ENCODE measurements at places on chromosomes 1 and 21.
A peak's percentile ranks its signal among the peaks of the same experiment; 100 is the strongest.

- no peak for DNase-seq
Observed at GRCh38 chr1:82318921-82319320, 518.2 kb downstream of the ADGRL2 start.

DNA sequence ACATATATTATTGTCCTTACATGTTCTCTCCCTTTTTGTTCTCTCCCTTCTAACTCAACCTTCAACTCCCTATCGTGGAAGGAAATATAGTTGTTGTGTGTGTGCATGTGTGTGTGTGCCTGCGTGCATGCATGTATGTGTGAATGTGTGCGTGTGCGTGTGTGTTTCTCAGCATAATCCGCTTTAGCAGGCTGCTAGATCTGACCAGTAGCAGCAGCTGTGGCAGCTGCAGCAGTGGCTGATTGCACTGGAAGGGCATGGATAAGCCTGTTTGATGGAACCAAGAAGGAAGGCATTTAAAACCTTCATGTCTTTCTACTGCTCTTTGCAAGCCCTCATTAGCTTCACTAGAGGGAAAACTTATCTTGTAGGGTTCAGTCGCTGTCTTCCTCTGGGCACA is 65.6 kb upstream of the IRF2BP2 start:
- DNase-seq, result no peak

- DNase-seq, result no peak
Observed at GRCh38 chr1:85605484-85606413, 25.2 kb downstream of the CCN1 start.

- DNase-seq, result no peak
Observed at GRCh38 chr1:206455666-206456344, 14.5 kb upstream of the IKBKE start.

- no peak for DNase-seq
Observed at GRCh38 chr1:201896951-201897391, 8.3 kb downstream of the SHISA4 start.

DNA sequence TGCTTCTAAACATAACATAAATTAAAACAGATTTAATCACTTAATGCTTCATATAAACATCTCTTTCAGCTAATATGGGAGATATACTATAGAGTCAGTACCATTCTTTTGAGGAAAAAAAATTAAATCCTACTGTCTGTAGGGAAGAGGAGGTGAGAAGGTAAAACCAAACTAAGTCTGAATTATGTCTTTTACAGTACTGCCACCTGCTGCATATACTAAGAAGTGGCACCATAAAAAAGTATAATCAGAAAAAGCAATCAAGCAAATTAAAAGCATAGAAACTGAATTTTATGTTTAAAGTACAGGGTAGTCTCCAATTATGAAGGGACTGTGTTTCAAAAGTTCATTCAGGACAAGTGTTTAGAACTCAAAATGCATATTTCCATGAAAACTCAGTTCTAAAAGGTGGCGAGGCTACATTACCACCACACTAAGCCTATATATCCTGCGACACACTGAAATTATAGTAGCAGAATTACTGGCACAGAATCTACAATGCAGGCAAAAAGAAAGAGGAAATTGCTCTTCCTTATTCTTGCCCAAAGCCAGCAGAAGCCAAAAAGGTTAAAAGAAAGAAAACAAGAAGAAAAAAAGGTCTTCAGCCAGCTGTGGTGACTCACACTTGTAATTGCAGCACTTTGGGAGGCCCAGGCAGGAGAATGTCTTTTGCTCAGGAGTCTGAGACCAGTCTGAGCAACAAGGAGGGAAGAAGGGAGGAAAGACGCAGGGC is 9.0 kb downstream of the NSL1 start:
- no peak for DNase-seq

GRCh38 chr1:101253976-101254674 is 17.3 kb downstream of the S1PR1 start:
- DNase-seq, result no peak

GRCh38 chr1:42037586-42037985 is 115.6 kb upstream of the GUCA2B start:
- DNase-seq, result no peak

- DNase-seq, result no peak
Observed at GRCh38 chr1:205424901-205425600, 3.2 kb upstream of the LEMD1 start.

DNA sequence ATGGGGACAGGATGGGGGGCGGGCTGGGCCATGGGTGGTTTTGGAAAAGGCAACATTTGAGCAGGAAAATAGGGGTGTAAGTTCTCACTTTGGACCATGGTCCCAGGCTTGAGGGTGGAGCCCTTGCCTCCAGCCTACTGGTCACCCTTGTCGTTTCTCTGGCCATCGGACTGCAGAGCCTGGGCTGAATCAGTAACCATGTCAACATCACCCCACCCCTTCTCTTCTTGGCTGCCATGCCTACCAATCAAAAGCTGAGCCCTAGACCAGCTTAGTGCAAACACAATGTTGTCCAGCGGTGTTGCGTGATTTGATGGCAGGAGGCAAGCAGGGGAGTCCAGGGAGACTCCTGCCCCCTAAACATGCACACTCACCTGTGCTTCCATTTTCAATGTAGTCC is 231.0 kb upstream of the KAZN start:
- no peak for DNase-seq

- DNase-seq, result no peak
Observed at GRCh38 chr1:152933196-152933595, 13.8 kb upstream of the SPRR5 start.

- no peak for DNase-seq
Observed at GRCh38 chr21:35375115-35375514, 326.0 kb upstream of the RUNX1 start.

DNA sequence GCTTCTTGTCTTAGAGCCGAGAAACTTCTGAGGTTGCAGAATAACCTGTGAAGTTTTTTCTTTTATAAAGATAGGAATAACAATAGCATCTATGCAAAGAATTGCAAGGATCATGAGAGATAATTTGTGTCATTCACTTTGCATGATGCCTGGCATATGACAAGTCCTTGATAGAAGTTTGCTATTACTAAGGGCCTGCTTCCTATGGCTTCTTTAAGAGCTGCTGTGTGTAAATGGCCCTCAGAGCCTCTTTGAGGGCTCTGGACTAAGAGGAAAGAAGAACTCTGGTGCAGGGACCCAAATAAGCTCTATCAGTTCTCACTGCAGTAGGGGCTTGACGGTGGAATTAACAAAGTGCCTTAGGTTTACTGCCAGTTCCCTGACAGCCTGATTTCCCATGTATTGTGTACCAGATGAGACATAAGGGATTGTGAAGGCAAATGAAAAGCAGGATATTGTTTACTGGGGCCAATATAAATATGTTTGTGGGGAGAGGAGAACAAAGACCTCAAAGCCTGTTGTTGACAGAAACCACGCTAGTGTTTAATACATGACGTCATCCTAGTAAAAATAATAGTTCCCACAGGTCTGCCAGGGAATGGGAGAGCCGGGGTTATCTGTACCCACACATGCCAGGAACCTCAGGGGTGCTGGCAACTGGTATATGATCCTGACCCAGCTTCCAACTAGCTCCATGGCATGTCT is 131.2 kb upstream of the UBE2U start:
- no peak for DNase-seq

- DNase-seq, result no peak
Observed at GRCh38 chr1:119341372-119341947, 27.1 kb upstream of the HAO2 start.

DNA sequence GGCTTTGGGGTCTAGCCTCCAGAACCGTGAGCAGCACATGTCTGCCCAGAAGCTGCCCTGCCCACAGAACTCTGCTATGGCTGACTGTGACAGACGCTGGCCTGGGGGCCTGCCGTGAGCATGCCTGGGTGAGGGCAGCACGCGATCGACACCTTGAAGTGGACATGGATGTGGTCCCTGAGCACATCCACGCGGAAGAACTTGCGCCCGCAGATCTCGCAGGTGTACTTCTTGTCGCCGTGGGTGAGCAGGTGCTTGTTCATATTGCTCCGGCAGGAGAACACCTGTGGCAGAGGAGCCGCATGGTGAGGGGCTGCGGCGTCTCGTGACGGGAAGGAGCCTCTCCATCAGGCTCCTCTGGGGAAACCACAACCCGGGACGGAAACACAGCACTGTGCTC is 56.0 kb downstream of the PRDM15 start:
- no peak for DNase-seq

DNA sequence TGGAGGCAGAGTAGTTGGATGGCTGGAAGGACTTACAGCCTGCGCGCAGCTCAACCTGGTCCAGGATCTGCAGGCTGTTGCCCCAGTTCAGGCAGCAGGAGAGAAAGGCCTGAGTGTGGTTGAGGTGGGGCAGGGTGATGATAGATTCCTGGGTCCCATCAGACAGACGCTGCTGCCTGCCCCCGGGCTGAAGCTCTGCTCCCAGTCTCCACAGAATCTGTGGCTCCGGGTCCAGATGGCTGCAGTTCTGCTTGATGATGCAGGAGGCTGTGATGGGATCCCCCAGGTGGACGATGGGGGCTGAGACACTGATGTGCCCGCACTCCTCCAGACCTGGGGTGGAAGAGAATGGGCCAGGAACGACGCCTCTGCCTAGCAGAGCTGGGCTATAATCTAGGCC is 7.4 kb downstream of the CSF3R start:
- no peak for DNase-seq

GRCh38 chr1:52125736-52126359 is 16.0 kb upstream of the ZFYVE9 start:
- no peak for DNase-seq

- no peak for DNase-seq
Observed at GRCh38 chr1:4307468-4307845, 347.0 kb upstream of the AJAP1 start.

GRCh38 chr1:41380979-41381691 is 19.9 kb downstream of the FOXO6 start:
- no peak for DNase-seq

DNA sequence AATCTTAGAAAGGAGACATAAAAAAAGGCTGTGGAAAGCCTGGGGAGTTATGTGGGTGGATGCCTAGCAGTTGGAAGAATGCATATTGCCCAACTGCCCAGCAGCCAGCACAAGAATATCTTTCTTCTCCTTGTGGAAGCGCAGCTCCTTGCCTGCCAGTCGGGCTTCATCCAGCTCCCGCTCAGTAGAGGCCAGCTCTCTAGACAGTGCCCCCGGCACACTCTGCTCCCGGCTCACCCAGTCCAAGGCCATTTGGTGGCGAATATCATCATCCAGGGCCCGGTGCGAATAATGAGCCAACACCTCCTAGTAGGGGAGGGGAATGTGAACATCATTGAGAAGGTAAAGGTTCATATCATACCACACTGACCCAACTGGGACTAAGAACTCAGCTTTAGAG is 9.0 kb upstream of the RBM8A start:
- no peak for DNase-seq

DNA sequence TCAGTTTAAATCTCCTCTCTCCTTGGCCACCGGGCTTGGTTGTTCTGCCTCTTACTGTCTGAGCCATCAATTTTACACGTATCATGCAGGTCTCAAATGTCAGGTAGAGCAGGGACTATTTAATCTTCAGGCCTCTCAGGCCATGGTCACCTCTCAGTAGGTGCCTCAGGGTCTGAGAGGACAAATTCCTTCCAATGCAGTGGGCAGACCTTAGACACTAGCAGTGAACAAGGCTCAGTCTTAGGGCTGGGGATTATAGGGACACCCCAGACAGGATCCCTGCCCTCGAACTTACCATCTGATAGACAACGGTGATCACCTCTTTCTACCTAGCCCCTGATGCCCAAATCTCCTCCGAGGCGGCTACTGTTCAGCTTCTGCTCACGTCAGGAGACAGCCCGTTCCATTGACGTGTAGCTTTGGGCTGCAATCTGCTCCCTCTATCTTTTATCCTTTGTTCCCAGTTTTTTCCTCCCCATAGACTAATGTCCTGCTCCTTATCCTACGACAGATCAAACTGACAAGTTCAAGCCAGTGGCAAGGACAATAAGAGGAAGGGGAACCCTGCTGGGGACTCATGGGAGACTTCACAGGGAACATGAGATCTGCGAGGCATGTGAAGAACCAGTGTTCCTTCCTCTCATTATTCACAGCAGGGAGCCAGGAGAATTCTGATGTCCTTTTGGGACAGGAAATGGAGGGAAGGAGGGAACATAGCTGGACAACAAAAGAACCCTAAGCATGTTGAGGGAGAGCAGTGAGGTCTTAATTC is 1.4 kb upstream of the MYOG start:
- DNase-seq, result no peak

DNA sequence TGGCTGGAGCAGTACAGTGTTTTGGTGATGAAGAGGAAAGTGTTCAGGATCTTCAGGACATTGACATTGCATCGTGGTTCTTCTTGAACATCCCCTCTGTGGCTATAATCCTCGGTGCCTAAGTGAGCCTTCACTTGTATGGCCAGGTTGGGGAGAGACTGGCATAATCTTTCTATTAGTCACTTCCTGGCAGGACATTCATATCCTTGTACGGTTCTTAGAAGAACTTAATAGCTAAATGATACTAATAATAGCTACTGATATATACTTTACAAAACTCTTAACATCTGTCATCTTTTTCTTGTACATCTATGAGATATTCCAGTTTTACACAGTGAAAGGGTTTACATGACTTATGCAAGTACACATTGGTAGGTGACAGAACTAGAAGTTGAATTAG is 35.8 kb downstream of the CELF3 start:
- DNase-seq, result no peak

GRCh38 chr1:97999320-97999719 is 78.5 kb upstream of the DPYD start:
- no peak for DNase-seq

GRCh38 chr1:110035236-110035752 is 870 bp downstream of the STRIP1 start:
- no peak for DNase-seq

DNA sequence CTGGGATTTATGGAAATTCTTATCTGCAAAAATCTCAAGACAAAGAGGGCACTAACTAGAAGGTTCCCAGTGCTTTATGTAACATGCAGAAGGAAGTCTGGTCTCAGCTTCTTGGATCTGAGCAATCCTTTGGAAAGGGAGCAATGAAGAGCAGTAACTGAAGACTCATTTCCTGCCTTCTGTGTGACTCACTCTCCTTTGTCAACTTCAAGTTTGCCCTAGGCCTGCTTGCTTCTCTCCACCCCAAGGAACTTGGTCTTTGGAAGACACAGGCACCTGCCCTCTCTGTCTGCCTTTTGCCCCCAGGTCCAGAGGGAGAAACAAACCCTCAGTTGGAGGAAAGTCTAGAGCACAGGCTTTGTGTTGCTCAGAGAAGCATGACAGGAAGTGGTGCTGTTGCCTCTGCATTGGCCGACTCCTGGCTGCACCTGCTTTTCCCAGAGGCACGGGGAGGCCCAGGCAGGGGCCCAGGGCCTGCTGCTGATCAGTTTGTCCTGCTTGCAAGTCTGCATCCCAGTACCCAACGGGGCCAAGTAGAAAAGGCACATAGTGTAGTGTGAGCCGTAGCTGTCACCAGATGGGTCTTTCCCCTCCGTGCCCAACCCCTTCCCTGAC is 137.2 kb downstream of the DHRS3 start:
- peak; percentile 21 for DNase-seq

- DNase-seq, result no peak
Observed at GRCh38 chr21:21712748-21713520, 714.7 kb downstream of the NCAM2 start.

- no peak for DNase-seq
Observed at GRCh38 chr1:46643368-46643775, 24.8 kb downstream of the ATPAF1 start.

DNA sequence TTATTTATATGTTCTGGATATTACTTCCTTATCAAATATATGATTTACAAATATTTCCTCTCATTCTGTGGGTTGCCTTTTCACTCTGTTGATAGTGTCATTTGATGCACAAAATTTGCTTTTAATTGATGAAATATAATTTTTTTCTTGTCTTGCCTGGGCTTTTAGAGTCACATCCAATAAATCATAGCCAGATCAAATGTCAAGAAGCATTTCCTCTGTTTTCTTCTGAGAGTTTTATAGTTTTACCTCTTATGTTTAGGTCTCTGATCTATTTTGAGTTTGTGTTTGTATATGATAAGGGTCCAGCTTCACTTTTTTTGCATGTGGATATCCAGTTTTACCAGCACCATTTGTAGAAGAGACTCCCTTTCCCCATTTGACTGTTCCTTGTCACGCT is 29.5 kb downstream of the CD46 start:
- no peak for DNase-seq

Data from GOT3 (cell line).